Right renal cortex interstitium (tissue), 3 donors: ENCODE measurements at places on chromosomes 1 and 21. TPM values are rescaled to one million over a fixed set of nuclear protein-coding genes. Genes with fewer than 3 reads are reported as not detected.

DNA sequence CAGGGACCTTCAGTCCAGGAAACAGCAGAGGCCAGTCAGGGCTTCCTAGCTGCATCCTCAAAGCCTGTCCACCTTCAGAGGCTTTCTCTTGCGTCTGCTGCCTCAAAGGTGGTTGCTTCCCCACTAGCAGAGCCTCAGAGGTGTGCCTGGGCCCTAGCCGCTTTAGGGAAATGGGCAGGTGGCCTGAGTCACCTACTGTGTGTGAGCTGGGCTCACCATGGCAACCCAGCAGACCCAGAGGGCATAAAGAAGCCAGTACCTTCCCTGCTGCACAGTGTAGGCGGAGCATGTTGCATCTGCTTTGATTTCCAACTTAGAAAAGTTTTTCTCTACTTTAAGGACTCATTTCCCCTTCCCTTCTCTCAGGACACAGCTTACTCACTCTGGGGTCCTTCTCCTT is 12.5 kb downstream of the SLC9A1 start:
- DNase-seq, result no peak

GRCh38 chr1:176374967-176375569 is 87.9 kb upstream of the PAPPA2 start:
- DNase-seq, result peak; percentile 65

GRCh38 chr1:186839041-186839400 is 10.3 kb downstream of the PLA2G4A start:
- no peak for DNase-seq

The VSIG8 gene
- polyA plus RNA-seq, result 0.36 TPM

GRCh38 chr1:218692808-218693207 is 347.7 kb downstream of the TGFB2 start:
- no peak for DNase-seq
